ENCODE measurements at places on chromosomes 1 and 21. TPM values are rescaled to one million over a fixed set of nuclear protein-coding genes. Genes with fewer than 3 reads are reported as not detected.

Gene OLIG2
- polyA plus RNA-seq = not detected

Gene AMY1C
- not detected for polyA plus RNA-seq

Gene SLAMF7
- polyA plus RNA-seq = 3.0 TPM

Gene NUDT17
- 2.5 TPM for polyA plus RNA-seq

Gene IL19
- polyA plus RNA-seq = not detected

Gene KIF26B
- polyA plus RNA-seq = 0.20 TPM

Gene VTCN1
- polyA plus RNA-seq = 0.18 TPM

Gene PBX1
- 4.9 TPM for polyA plus RNA-seq

Gene PLPP3
- 2.4 TPM for polyA plus RNA-seq

Gene DNMT3L
- polyA plus RNA-seq = not detected

Gene S100A8
- polyA plus RNA-seq = 133 TPM

Gene ARHGAP30
- polyA plus RNA-seq = 0.03 TPM

All from mammary epithelial cell (primary cell).